ENCODE measurements at places on chromosomes 7 and 10.

DNA sequence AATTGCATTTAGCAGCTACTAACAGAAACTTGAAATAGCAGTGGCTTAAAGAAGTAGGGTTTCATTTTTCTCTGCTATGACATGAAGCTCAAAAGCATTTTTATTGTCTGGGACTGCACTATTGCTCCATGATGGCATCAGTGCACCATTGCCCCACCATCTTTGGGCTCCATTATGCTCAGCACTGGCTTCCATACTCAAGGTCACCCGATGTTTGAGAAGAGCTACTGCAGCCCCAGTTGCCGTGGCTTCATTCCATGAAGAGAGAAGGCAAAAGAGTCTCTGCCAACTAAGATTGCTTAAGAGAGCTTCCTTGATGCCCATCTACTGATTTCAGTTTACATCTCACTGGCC, 192.2 kb upstream of the LRGUK start:
- DNase-seq, result no peak

DNA sequence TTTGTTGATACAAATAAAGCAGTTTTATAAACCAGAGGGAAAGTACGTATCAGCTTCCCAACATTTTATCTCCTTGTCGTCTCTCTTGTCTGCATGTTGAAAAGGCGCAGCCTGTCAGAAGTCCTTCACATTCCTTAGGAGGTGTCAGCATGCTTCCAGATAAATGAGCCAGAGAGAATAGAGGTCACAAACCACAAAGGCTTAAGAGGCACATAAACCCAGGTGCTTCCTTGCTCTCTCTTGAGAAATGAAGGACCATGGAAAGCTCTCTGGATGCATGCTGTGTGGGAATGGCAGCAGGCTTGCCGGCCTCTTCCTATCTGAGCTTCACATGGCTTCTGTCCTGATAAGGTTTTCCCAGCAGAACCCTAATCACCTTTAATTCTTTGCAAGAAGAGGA, 448.5 kb downstream of the XPNPEP1 start:
- no peak for DNase-seq

DNA sequence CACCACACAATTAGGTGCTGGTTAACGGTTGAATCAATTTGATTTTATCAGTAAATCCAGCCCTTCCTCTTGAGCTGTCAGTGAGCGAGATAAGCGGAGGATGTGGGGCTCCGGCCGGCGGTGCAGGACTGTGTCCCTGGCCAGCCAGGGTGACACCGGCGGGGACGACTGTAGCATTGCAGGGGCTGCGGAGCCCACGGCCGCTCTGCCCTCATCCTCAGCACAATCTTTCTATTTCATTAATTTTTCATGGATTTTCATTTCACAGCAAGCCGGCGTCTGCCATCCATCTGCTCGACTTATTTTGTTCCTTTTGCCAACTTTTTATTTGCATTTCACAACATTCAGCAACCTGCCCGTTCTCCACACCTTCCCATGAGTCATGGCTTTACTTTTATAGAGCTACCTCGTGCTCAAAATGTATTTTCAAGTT, 4.7 kb downstream of the ADARB2 start:
- no peak for DNase-seq

DNA sequence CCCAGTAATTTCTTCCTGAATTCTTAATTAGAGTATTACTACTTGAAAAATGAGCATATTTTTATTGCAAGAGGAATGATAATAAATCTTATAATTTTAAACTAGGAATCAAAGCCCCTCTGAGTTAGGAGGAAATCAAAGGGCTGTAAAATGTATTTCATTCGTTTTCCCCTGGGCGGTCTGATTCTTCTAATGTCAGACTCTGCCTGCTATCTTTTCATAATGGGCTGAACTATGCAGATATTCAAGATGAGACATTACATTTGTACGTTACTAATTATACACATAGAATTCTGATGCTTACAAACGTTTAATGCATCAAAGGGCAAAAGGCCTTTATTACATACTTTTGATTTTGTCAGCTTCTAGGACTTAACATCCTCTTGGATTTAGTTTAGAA, 16.0 kb upstream of the TRUB1 start:
- DNase-seq, result no peak

GRCh38 chr7:76220185-76221057, 18.7 kb downstream of the SRRM3 start:
- no peak for DNase-seq

GRCh38 chr7:139286144-139286543, 55.0 kb upstream of the FMC1 start:
- DNase-seq, result no peak

- no peak for DNase-seq
Measured at GRCh38 chr10:94274142-94274787, 88.5 kb downstream of the NOC3L start.

- DNase-seq, result no peak
Measured at GRCh38 chr7:69276011-69276729, 322.1 kb upstream of the AUTS2 start.

- no peak for DNase-seq
Measured at GRCh38 chr7:40722242-40722641, 587.4 kb downstream of the SUGCT start.

DNA sequence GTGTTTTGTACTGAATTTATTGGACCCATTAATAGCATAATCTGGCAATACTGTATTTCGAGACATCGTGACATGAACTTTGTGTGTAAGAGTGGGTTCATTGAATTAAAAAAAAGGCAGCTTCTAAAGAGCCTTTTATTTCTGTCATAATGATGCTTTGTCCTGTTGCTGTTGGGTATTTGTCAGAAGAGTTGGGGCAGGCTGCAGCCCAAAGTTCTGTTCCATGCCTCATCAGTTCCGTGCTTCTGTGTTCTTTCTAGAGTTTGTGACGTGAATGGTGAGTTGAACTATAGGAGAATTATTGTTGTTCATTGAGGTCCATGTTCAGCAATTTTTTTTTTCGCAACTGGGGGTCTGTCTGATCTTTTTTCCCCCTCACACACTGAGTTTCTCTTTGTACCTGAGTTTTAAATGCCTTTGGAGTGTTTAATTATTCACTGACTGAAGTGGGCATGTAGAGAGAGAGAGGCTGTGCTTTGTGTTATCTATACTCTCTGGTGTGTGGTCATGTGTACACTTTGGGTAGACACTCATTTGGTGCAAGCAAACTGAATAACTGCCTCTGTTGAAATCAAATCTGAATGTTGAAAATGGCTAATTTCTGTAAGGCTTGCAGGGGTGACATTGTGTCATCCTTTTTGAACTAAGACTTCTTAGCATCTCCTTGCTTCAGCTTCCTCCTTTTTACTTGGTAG, 69.8 kb downstream of the ADD3 start:
- no peak for DNase-seq

DNA sequence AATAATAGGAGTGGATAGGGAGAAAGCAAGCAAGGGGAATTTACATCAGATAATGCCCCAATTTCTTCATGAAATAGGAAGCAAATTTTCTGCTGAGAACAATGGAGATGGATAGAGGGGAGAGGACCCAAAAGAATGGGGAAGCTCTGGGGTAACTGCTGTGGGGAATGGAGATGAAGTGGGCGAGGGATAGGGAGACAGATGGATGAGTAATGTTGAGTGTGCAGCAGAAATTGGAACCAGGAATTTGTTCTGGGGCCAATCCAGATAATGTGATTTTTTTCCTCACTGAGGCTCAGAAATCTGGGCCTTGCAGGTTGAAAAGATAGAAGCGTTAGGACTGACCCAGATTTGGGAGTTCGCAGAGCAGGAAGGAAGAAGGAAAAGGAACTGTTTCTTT, 24.5 kb upstream of the MRC1 start:
- no peak for DNase-seq

- no peak for DNase-seq
Measured at GRCh38 chr7:119925581-119926289, 347.2 kb upstream of the KCND2 start.

GRCh38 chr7:28140979-28141378, 39.6 kb downstream of the JAZF1 start:
- DNase-seq, result no peak

DNA sequence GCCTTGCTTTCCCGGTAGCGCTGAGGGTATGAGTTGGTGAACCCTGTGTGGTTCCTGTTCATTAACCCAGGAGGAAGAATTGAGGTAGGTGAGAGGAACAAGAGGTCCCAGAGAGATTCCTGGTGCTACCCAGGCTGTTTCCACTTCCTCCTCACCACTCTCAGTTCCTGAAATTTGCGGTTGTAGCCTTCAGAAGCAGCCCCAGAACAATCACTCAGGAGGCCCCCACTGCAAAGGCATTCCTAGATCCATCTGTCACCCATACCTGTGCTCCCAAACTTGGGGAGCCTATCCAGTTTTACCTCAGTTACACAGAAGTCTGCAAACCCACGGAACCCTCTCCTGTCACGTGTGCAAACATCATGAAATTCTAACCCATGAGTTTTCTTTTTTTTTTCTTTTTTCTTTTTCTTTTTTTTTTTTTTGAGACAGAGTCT, 9.0 kb upstream of the PIP4K2A start:
- DNase-seq, result peak; percentile 46

GRCh38 chr10:113337142-113337541, 215.7 kb upstream of the HABP2 start:
- DNase-seq, result no peak

DNA sequence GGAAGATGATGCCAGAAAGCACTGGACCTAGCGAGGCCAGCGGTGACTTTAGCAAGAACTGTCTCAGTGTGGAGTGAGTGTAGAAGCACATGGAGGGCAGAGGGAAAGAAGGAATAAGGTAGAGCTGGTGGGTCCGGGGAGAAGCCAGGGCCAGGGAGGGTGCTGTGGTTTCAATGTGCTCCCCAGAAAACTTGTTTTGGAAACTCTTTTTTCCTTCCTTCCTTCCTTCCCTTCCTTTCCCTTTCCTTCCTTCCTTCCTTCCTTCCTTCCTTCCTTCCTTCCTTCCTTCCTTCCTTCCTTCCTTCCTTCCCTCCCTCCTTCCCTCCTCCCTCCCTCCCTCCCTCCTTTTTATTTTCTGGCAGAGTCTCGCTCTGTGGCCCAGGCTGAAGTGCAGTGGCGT, 5.5 kb upstream of the RARRES2 start:
- DNase-seq, result no peak

DNA sequence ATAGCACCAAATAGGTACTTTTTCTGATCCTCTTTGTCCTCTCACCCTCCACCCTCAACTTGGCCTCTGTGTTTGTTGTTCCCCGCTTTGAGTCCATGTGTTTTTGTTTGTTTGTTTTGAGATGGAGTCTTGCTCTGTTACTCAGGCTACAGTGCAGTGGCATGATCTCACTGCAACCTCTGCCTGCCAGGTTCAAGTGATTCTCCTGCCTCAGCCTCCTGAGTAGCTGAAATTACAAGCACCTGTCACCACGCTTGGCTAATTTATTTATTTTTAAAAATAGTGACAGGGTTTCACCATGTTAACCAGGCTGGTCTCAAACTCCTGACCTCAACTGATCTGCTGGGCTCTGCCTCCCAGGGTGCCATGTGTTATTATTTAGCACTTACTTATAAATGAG, 5.3 kb downstream of the ZNF273 start:
- no peak for DNase-seq

GRCh38 chr7:153443032-153443701, 609.0 kb upstream of the DPP6 start:
- DNase-seq, result no peak

DNA sequence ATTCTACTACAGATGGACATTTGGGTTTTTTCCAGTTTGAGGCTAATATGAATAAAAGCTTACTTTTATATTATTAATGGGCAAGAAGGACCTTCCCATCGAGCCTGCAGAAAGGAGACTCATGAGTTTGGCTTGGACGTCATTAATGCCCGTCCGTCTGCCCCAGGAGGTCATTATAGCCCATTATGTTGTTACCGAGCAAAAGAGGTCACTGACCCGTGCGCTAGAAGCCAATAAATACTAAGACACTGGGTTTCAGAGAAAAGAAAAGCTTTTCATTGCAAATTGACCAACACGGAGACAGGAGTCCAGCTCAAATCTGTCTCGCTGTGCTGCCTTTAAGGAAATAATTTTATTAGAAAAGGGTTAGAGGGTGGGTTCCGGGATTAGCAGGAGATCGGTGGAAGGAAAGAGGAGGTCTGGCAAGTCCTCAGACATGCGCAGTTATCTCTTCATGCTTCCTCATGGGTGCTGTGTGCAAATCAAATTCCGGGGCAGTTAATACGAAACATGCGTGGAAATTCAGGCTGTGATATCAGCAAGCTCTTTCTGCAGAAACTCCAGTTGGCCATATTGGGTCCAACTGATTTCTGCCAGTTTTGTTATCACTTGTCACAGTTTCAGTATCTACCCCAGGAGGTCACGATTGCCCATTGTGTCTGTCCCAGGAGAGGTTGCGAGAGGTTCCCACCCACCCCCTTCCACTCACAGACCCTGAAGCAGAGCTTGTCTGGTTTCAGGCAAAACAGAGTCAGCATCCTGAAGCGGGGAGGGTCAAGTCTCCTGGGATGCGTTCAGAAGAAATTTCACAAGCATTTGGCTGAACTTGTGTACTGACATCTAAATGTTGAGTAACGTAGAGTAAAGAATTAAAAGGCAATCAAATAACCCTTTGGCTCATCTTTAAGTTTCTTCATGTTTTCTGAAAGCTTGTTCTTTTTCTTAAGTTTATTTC, 1.1 kb upstream of the GALNTL5 start:
- no peak for DNase-seq

DNA sequence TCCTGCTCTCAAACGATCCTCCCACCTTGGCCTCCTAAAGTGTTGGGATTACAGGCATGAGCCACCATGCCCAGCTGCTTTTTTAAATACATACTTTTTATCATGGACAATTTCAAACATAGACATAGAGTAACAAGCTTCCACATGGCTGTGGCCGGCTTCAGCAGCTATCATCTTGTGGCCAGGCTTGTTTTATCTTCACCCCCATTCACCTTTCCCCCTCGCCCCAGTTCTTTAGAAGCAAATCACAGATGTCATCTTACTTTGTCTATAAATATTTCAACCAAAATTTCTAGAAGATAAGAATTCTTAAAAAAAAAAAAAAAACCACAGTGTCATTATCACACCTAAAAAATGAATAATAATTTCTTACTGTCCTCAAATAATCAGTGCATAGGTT, 5.9 kb downstream of the FOXK1 start:
- no peak for DNase-seq

DNA sequence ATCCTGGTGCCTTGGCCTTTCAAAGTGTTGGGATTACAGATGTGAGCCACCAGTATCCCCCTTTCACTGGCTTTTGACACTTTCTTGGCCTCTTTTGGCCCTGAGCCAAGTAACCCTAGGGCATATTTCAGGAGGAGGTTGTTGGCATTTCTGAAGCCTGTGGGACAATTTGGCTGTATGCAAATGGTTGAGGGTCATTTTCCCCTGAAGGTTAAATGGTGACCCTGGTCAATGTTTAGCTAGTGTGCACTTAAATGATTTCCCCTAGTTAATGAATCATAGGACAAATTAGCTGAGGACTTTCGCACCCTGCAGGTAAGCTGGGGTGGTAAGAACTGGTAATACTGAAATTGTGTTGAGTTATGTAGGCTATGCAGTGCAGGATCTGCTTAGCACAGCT, 660.5 kb downstream of the LRMDA start:
- no peak for DNase-seq

DNA sequence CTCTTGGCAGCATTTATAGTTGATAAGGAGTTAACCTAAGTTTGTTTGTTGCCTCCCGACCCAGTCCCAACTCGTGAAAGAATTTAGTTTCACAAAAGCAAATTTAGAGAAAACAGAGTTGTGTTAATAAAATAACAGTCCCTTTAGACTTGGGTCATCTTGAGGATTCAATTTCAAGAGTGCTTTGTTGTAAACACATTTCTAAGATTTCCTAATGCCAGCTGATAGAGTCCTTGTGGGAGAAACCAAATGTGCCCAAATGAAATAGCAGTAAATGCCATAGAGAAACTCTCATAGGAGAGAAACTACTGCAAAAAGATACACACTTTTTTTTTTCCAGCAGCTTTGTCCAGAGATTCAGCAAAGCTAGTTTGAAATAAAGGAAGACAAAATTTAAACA, 211.3 kb upstream of the BMPER start:
- no peak for DNase-seq

Measured in GDM1 (cell line).